A549 (cell line): ENCODE measurements at places on chromosomes 3 and 15.

- no peak for DNase-seq
Observed at GRCh38 chr15:38854506-38854905, 289.9 kb upstream of the RASGRP1 start.

GRCh38 chr3:171821778-171822358 is 11.6 kb upstream of the PLD1 start:
- DNase-seq = no peak

DNA sequence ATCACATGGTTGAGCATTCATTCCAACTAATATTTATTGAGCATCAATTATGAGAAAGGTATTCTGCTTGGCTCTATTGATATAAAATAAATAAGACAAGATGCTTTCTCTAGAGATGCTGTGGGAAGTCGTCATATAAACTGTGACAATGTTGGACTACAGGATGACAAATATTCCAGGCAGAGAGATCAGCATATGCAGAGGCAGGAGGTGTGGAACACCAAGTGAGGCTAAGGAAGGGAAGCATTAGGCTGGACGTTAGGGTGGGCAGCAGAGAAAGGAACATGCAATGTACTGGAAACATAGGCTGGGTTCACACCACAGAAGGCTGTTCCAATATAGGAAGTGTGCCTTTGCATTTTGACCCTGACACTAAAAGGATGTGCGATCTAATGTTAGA is 38.6 kb downstream of the CD200 start:
- no peak for DNase-seq

- DNase-seq = peak; percentile 81
Observed at GRCh38 chr3:15332405-15333098, at the start of gene SH3BP5. Gene SH3BP5, minus strand, starts transcription at chr3:15332586. Its CDS starts 178 bp downstream, at chr3:15332408.

DNA sequence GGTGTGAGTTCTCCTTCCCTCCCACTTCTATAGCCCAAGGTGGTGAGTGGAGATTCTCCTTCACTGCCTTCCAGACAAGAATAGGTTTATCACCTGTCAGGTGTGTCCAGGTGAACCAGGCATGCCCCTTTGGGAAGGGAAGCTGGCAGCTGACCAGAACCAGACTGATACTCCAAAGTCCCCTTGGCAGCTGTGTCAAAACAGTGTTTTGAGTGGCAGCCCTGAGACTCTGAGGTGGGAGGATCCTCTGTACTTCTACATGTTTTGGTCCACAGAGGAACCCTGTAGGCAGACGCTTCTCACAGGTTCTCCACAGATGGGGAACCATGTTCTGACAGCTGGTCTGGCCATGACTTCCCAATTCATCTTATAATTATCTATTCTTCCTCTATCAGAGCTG is 30.1 kb downstream of the ISL2 start:
- DNase-seq = no peak

DNA sequence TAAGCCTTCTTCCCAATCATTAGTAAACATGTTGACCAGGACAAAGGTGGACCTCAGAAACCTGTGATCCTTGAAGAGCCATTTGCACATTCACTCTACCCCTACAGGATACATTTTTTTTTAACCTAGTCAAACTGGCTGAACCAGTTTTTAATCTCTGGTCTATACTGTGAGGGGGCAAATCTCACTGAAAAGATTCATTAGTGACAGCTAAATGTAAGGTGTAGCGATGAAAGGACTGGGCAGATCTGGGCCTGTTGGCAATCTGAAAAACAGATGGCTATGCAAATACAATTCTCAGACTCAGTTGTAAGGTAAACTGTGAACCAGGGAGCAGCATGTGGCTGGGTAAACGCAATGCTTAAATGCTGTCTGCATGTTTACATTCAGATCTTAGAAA is 75.6 kb upstream of the SNTN start:
- DNase-seq = no peak

GRCh38 chr3:127831723-127832172 is 9.4 kb upstream of the MGLL start:
- peak; percentile 44 for DNase-seq

DNA sequence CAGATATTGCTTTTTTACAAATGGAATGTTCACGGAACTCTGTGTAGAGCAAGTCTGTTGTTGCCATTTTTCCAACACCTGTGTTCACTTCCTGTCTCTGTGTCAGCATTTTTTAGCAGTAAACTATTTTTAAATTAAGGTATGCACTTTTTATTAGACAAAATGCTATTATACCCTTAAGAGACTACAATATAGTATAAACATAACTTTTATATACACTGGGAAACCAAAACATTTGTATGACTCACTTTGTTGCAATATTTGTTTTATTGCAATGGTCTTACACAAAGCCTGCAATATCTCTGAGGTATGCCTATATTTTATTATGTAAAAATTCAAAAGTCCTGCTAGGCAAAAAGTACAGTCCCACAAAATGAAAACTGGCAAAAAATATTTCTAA is 39.8 kb upstream of the FGF7 start:
- DNase-seq = no peak

GRCh38 chr3:113064183-113064582 is 73.4 kb downstream of the GTPBP8 start:
- no peak for DNase-seq

- no peak for DNase-seq
Observed at GRCh38 chr3:122235147-122235546, 51.7 kb downstream of the CASR start.

DNA sequence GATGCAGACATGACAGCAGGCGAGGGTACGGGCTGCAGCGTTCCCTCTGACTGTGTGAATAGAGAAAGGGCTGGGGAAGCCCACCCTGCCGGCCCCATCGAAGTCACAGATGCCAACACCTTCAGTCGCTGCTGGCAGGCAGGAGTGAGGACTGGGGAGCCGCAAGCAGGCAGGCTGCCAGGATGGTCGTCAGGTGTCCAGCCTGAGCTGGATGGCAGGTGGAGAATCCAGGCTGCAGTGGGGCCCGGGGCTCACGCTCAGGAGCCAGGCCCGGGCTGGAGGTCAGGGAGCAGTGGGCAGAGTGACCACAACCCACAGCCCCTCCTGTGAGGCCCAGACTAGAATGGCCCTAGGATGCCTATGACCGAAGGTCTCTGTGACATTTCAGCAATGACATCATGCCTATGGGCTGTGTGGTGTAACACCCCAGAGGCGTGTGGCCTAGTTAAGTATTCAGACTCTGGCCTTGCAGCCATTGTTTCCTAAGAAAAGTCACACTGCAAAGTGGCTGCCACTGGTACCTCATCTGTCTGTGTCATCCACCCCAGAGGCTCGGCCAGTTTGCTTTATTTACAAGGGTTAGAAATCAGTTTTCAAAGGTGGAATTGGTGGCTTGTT is 15.7 kb downstream of the PRR23E start:
- no peak for DNase-seq

DNA sequence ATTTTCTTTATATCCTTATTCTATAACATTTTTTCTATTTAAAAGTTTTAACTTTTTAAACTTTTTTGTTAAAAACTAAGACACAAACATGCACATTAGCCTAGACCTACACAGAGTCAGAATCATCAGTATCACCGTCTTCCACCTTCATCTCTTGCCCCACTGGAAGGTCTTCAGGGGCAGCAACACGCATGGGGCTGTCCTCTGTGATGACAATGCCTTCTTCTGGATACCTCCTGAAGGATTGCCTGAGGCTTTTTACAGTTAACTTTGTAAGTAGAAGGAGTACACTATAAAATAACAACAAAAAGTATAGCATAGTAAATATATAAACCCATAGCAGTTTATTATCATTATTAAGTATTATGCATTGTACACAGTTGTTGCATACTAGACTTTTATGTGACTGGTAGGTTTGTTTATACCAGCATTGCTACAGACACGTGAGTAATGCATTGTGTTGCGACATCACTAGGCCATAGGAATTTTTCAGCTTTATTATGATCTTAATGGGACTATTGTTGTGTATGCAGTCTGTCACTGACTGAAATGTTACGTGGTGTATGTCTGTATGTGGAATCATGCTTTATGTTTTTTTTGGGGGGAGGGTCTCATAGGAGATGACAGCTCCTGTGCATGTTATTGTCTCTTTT is 18.2 kb downstream of the ATP1B3 start:
- DNase-seq = peak; percentile 56

- DNase-seq = no peak
Observed at GRCh38 chr15:78662028-78662427, 21.0 kb upstream of the CHRNB4 start.

DNA sequence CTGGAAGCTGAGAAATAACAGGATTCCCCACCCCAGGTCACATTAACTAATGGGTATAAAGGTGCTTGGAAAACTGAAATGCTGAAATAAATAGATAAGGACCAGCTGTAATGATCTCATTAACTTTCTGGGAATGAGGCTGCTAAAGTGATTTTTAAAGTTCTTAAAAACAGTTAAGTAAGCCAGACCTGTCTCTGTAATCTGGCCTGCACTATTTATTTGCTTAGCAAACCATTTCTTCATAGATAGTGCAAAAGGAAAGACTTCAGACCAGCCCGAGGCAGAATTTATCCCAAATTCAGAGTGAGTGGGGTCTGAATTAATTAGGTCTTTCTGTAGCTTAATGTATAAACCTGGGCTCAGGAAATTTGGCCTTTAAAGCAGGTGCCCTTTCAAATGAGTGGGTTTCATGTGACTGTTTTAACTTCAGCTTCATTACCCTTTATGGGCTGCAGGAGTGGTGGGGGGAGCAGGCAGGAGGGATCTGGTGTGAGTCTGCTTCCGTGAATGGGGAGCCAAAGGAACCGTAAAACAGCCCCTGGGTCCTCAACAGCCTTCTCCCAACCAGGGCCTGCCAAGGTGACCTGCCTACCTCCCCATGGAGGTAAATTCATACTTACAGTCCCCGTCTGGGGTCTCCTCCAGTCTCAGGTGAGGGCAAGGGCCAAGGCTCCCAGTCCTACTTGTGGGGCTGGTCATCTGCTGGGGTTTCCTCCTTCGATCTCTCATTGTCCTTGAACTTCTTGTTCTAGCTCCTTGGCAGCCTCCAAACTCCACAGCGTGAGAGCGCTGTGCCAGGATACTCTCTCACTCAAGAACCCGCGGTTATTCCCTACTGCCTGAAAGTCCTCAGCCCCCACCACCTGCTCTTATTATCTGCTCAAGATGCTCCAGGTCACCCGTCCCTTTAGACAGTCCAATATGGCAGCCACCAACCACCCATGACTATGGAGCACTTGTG is 31.2 kb downstream of the MAGEF1 start:
- no peak for DNase-seq

DNA sequence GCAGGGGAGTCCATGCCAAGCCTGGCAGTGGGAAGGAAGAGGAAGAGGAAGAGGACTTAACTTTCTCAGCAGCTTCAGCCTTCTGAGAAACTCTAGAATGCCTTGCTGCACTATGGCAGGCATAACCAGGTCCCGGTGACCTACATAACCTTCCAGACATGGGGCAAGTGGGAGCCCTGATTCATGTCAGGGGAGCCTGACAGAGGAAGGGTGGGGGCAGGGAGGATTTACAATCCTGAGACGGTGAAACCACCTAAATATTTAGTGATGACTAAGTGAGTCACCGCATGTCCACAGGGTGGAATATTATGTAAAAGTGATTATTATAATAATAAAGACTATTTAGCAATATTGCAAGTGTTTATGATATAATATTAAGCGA is 46.7 kb downstream of the AMOTL2 start:
- peak; percentile 67 for DNase-seq

DNA sequence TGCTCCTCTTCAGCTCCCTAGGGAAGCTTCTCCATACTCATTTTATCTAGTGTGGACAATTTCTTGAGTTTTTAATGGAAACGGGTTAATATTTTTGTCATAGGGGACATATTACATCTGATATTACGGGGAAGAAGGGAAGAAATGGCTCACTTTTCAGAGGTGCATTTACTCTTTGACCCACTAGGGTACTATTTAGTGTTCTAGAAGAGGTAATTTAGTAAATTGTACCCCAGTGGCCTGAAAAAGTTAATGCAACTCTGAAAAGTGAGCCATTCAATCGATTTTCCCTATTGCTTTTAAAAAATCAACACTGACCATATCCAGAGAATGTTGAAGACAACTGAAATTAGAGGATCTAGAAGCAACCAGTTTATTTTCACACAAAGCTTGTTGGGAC is 71.2 kb downstream of the MAP2K5 start:
- peak; percentile 22 for DNase-seq
